ENCODE measurements at places on chromosomes 1 and 21.

DNA sequence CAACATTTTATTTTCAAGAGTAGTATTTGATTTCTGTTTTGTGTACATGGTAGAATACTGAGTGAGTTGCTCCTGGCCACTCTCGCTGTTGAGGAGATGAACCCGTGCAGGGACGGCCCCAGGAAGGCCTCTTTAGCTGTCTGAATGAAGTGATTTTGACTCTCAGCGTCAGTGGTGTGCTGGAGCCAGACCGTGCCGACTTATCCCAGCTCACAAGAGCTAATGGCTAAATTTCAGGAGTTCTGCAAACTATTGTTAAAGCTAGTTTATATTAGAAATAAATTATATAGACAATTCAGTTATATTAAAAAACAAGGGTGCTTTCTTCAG lies 111.2 kb upstream of the KIF26B start:
- DNase-seq: no peak

DNA sequence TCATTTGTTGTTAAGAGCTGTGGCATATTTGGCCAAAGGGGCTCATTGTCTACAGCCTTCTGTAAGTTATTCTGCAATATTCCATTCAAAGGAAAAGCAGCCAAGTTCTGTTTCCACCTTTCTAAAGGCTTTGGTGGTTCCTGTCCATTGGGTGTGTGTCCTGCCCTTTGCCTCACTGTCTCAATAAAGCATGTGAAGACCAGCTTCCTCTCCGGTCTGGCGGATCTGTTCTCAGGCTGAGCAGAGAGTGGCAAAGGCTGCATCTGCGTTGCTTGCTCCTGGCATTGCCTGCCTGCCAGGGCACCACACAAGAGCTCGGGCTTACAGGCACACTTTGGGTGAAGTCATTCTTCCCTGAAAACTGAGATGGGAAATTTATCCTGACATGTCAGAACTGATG lies 34.9 kb downstream of the ST6GALNAC3 start:
- no peak for DNase-seq

DNA sequence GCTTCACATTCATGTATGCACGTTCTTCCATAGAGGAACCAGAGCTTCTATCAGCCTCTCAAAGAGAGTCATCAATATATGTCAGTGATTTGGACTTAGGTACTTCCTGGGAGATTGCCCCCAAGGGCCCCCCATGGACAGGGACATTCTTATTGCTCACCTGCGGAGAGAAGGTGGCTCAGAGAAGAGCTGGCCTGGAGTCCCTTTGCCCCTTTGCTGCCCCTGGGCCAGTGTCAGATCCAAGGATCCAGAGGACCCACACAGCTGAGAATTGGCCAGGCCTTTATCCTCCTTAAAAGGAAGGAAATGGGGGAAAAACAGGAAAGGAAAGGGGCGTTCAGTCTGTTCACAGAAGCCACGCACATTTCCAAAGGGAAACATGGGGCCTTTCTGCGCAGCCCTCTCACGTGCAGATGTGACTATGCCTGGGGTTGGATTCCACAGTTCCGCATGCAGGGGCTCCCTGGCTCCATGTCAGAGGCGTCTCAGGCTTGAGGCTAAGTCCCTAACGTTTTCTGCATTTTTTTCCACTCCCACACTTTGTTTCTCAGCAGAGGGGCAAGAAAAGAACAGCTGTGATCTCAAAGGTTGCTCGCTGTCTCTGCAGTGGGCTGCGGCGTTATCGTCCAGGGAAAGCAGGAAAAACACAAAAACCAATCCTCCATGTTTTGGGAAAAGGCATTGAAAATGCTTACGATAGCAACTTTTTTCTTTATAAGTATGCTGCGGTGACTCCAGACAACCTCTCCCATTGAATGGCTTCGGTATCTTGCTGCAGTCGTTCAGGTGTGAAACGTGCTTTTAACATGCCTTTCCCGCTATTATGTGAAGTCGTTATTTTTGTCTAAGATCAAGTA lies 5.9 kb downstream of the C1orf226 start:
- DNase-seq: no peak

DNA sequence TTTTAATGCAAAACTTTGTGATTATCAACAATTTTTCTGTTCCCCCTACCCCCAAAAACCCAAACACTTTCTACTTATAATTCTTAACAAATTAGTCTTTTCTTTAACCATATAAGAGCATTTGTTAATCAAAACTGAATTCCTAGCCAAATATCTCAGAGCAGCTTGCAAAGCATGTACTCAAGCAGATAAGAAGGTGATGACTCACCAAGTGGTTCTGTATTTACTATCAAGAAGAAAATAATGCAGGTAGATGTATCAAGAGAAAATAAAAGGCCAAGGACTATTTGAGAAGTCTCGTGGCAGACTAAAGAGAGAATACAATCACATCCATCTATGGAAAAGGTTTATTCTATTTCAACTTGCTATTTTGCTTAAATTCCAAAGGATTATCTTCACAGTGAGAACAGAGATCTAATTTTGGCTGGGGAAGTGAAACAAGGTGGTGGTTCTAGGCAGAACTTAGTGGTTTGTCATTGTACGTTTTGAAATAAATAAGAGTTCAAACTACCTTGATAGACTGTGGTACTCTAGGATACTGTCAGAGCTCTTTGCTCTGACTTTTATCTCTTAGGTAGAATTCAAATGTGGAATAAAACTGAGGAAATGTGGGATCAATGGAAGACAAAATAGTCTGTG lies 94.7 kb upstream of the NRIP1 start:
- no peak for DNase-seq

DNA sequence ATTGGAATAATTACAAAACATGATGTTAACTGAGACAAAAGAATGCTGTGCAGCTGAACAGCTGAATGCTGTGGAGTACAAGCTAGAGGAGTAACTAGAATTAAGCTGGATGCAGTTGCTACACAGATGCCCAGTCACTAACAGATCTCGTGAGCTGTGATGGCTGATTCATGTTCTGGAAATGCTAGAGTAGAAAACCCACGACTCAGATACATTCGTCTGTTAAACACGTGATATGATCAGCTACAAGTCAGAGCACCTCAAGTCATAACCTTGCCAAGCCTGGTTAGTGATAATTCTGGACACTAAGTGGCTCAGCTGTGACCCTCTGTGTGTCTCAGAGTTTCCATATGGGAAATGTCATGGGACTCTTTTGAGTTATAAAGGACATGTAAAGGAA lies 89.7 kb upstream of the ESRRG start:
- DNase-seq: no peak

Measured in stimulated activated CD8-positive, alpha-beta memory T cell treated with anti-CD3 and anti-CD28 coated beads, Interleukin-15, amount 100 ng/mL, for 4 hours (primary cell).